Endodermal cell (in vitro differentiated cells): ENCODE measurements at places on chromosomes 3 and 15.
A peak's percentile ranks its signal among the peaks of the same experiment; 100 is the strongest.

DNA sequence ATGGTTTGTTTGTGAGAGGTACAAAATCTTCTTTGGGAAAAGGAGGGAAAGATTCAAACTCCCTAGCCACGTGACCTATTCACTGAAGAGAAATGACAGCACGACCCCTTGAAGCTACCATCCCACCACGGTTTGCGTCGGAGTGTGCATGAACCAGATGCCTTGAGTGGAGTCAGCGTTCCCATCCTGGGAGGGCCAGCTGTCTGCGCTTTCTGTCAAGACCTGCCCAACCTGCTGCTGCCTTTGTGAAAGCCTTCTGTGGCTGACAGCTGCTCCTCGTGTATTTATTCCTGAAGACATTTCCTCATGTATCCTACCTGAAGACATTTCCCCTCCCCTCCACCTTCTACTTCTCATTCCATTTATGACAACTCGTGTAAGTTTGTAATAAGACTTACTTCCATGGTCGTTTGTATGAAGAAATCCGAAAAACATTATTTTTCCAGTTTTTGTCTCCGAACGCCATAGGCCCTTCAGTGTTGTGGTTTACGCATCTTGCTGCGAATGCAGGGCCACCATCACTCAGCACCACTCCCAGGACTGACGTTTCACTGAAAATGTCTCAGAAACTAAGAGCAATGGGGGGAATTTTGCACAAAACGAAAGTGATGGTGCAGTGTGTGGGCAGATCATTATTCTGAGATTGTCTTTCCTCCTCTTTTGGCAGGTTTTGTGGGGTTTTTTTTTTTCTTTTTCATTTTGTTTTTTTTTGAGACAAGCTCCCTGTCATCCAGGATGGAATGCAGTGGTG lies 18.9 kb downstream of the EBLN2 start:
- no peak for DNase-seq

DNA sequence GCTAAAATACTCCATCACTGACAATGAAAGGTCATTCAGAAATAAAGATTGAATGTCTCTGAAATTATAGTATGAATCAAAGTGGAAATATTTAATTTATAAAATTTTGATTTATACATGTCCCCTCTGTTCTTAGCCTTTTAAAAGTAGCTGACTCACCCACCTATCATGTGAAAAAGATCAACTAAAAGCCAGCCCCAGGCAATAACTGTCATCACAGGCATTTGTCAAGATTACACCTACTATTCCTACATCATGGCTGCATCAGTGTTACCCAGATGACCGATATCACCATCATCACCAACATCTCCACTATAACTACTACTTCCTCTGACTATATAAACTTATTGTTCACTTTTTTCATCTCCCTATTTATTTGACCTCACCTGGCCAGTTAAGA lies 14.3 kb upstream of the PIK3R4 start:
- DNase-seq = no peak

- no peak for DNase-seq
Measured at GRCh38 chr3:1591327-1592028, 498.7 kb downstream of the CNTN6 start.

DNA sequence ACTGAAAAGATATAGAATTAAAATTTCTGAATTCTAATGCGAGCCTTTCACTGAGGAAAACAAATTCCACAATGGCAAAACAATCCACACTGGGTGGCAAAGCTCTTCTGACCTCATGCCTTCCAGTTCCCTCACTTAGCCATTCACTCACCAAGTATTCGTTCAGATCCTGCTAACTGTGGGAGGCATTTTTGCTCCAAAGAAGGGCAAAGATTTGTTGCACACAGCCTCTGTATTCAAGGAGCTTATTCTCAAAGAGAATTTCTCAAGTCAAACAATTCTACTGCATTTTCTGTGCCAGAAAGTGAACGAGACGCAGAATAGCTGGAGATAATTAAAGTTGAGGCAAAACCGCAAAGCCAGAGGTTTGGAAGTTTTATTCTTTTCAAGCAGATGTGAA lies 77.3 kb downstream of the CPNE4 start:
- DNase-seq = no peak

- DNase-seq = no peak
Measured at GRCh38 chr15:79243723-79244122, 38.8 kb upstream of the ANKRD34C start.

DNA sequence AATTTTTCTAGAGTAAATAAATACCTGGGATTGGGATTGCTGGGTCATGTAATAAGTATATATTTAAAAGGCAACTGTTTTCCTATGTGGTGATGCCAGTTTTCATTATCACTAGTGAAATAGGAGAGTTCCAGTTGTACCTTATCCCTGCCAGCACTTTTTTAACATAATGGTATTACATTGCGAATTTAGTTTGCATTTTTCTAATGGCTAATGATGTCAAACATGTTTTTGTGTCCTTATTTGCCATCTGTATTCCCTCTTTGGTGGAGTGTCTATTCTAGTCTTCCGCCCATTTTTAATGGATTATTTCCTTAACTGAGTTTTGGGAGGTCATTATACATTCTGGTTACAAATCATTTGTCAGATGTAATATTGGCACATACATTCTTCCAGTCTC lies 88.3 kb downstream of the GHSR start:
- DNase-seq = no peak

- no peak for DNase-seq
Measured at GRCh38 chr15:38709196-38709595, 144.6 kb upstream of the RASGRP1 start.

- DNase-seq = no peak
Measured at GRCh38 chr3:193847402-193847801, 254.4 kb downstream of the OPA1 start.

DNA sequence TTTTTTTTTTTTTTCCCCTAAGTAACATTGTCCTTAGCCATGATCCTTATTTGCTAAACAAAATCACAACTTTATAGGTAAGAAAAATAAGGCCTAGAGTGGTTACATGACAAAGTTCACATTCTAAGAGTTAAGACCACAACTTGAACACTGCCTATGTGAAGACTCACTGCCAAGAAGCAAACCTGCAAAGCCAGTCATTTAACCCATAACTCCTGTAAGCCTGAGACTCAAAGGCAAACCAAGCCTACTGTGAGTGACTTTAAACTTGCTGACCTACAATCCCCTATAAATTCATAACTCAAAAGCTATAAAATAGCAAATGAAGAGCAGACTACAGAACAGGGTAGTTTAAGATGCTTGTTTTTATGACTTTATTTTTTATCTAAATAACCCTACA lies 12.9 kb upstream of the ANKRD28 start:
- DNase-seq = no peak

DNA sequence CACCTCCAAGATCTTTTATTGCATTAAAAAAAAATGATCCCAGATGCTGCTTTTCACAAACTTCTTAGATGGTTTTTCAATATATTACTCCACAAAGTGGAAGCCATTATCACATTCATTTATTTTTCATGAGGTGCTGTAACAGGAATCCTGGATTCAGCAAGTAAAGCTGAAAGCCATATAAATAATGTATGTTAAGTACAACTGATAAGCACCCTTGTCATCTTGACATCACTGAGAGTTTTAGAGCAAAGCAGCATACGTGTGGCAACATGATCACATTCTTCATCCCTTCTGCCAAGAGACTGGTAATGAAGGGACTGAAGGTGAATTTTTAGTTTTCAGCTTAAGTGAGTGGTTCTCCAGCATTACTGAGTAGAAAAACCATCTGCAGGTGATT lies 44.9 kb upstream of the LRRFIP2 start:
- no peak for DNase-seq

GRCh38 chr3:14415501-14415900 lies 13.1 kb downstream of the SLC6A6 start:
- no peak for DNase-seq

GRCh38 chr15:66952756-66953522 lies 112.5 kb upstream of the SMAD3 start:
- DNase-seq = no peak

- no peak for DNase-seq
Measured at GRCh38 chr3:72418244-72418643, 430.0 kb downstream of the SHQ1 start.

- DNase-seq = peak; percentile 96
Measured at GRCh38 chr3:101848754-101849713, at the start of gene NFKBIZ. NFKBIZ (plus strand) TSS chr3:101849514; CDS start chr3:101849629, 115 bp downstream.

DNA sequence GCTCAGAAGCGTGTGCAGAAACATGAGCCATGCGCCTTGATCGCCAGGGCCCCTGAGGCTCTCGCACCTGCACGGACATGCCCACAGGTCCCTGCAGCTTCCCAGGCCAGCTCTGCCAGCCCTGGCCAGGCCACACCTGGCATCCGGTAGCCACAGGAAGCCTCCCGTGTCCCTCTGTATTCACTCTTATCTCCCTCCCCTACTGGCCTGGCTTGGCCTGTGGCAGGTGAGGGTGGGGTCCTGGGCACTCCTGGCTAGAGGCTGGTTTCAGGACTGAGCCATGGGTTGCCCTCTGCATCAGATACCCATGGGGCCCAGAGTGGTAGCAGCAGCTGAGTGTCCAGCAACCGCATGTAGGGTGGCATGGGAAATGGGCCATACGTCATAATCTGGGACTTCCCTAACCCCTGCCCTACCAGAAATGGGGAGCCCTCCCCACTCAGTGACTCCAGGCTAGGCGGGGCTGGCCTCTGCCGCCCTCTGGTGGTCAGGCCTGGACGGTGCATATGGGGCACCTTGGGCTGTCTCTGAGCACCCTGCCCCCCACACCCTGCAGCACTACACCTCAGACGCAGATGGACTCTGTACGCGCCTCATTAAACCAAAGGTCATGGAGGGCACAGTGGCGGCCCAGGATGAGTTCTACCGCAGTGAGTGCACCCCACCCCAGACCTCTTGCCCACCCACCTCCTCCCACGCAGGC lies 12.6 kb upstream of the LMAN1L start:
- DNase-seq = peak; percentile 93

DNA sequence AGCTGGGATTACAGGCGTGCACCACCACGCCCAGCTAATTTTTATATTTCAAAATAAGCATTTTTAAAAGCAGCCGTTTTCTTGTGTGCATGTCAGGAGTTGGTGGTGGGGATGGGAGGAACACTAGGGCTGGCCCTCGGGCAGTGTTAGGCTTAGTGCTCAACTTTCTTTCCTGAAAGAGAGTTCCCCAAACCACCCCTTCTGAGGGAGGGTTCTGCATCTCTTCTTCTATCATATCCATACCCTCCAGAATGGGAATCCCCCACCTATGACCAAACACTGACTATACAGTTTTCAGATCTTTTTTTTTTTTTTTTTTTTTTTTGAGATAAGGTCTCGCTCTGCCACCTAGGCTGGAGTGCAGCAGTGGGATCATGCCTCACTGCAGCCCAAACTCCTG lies 12.5 kb downstream of the PFKFB4 start:
- no peak for DNase-seq

- DNase-seq = peak; percentile 56
Measured at GRCh38 chr3:146189519-146190173, 28.7 kb upstream of the PLOD2 start.

GRCh38 chr15:77858792-77859490 lies 218.6 kb downstream of the TBC1D2B start:
- DNase-seq = no peak

- DNase-seq = peak; percentile 33
Measured at GRCh38 chr15:100901702-100902435, 17.3 kb upstream of the LRRK1 start.

DNA sequence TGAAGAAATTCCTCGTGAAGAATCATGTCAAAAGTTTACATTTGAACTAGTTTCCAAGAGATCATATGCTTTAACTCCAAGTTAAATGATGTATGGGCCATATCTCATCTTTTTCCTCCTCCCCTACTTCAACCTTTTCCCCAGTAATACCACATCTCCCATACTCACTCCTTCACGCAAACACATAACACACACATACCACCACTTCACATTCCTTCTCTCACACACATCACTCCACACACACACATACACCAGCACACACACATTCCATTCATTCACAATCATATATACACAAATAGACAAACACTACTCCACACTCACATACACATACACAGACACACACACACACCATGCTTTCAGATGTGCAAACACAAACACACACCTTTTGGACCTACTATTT lies 769.0 kb upstream of the NR2F2 start:
- no peak for DNase-seq

GRCh38 chr15:69518806-69519205 lies 66.2 kb downstream of the RPLP1 start:
- no peak for DNase-seq

- no peak for DNase-seq
Measured at GRCh38 chr15:85149465-85150129, 167.9 kb downstream of the PDE8A start.

DNA sequence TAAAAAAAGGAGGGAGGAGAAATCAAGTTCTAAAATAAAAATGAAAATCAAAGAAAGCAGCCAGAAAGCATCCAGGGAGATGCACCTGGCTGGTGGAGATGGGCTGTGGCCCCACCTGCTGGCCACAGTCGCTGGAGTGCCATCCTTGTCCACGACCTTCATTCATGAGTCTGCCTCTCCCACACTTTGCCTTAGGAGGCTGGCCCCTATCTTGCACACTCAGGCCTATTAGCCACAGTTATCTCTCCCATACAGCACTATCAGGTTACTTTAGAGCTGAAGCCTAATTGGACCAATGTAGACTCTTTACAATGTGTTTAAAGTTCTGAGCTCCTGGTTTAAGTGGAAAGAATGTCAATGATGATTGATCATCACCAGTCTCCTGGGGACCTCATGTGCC lies 392.0 kb upstream of the RORA start:
- peak; percentile 88 for DNase-seq

DNA sequence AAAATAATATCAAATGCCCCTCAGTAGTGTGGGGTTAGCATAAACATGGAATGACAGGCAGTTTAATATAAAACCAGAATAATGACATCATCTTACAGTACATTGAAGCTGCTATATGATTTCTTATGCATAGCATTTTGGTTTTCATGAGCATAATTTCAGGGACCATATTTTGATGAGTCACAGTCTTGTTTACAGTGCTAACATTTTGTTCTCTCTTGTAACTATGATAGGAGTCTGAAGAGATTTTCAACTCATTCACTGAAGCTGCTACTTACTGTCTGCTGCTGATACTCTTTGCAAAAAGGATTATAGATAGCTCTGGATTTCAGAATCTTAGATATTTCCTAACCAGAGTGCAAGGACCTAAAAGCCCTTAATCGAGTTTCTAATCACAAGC lies 92.6 kb upstream of the CCDC54 start:
- DNase-seq = no peak

- DNase-seq = no peak
Measured at GRCh38 chr3:4772171-4772804, 206.9 kb upstream of the BHLHE40 start.

GRCh38 chr3:112338021-112338726 lies 5.2 kb downstream of the CD200 start:
- no peak for DNase-seq

- no peak for DNase-seq
Measured at GRCh38 chr15:79352206-79352605, 41.3 kb downstream of the TMED3 start.

GRCh38 chr3:83934192-83935021 lies 1024.4 kb upstream of the CADM2 start:
- no peak for DNase-seq

GRCh38 chr15:48025118-48025517 lies 95.7 kb upstream of the SLC24A5 start:
- DNase-seq = no peak

DNA sequence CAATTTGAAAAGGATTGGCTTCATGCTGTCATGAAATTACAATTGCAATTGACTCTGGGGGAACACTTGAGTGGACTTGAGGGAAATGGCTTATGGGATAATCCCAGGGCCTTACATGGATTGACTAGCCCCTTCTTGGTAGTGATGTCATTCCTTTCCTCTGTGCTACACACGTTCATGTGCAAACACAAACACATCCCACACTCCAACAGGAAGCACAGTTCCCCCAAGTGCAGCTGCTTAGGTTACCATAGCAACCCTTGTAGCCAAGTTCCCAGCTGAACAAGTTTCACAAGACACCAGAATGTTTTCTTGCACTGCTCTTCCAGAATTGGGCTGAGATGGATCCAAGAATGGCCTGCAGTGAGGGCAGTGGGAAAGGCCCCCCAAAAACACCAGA lies 217.0 kb downstream of the ZNF621 start:
- no peak for DNase-seq
